ENCODE measurements at places on chromosomes 7 and 10. TPM values are rescaled to one million over a fixed set of nuclear protein-coding genes. Genes with fewer than 3 reads are reported as not detected.

The SLC18A2 gene
- polyA plus RNA-seq = 0.23 TPM

DNA sequence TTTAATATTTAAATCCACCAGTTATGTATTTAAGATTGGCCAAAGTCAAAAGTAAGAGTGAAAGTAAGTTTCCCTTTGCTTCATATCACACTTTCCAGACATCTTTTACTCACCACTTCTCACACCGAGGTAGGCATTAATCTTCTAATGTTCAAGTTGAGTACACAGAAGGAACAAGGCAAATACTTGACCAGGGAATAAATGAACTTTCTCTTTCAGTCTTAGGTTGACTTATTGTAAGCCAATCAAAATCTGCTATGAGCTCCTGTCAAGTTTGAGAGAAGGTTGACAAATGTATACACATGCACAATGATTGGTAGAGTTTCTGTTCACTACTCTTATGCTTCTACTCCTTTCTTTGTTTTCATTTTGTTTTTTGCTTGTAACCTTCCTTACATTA is 842.5 kb downstream of the REEP3 start:
- no peak for DNase-seq

- no peak for DNase-seq
Observed at GRCh38 chr10:4676566-4676965, 149.4 kb upstream of the AKR1E2 start.

DNA sequence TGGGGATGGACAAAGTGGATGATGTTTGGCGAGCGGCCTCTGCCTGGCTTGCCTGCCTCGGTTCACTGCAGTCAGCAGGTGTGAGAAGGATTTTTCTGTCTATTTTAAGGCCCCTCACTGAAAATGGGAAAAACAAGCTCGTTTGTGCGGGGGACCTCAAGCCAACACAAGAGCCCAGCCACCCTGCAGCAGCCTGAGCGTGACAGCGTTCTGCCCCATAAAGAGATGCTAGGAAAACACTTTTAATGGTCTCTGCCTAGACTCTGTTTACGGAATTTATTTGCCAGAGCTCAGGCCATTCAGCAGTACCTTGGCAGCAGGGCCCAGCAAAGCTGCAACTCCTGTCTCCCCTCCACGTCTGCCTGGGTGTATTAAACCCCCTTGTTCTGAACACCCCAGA is 131.7 kb downstream of the GRK5 start:
- DNase-seq = no peak

The TCAF2 gene
- polyA plus RNA-seq = 0.92 TPM
